ENCODE measurements at places on chromosomes 5 and 9.

GRCh38 chr5:3446410-3446809 is 149.2 kb upstream of the IRX1 start:
- DNase-seq: no peak
- H3K4me3 ChIP-seq: no peak overlapping the region
- H3K36me3 ChIP-seq: no peaks in the 10 kb centered on the region
- H3K27ac ChIP-seq: no peak overlapping the region

- no peaks in the 10 kb centered on the region for H3K36me3 ChIP-seq
- no peaks in the 10 kb centered on the region for H3K4me1 ChIP-seq
- H3K4me3 ChIP-seq: no peak overlapping the region
- no peaks in the 10 kb centered on the region for H3K27me3 ChIP-seq
Observed at GRCh38 chr5:14915291-14915952, 43.8 kb upstream of the ANKH start.

- peaks cover 16% of the 10 kb centered on the region for H3K27me3 ChIP-seq
- DNase-seq: peak; percentile 70
- no peak overlapping the region for H3K4me3 ChIP-seq
- H3K4me1 ChIP-seq: peaks cover 45% of the 10 kb centered on the region
- peak overlapping the region; percentile 47 for H3K27ac ChIP-seq
Observed at GRCh38 chr9:112037281-112038016, 137.6 kb downstream of the SUSD1 start.

- DNase-seq: no peak
- H3K36me3 ChIP-seq: no peaks in the 10 kb centered on the region
- no peak overlapping the region for H3K27ac ChIP-seq
- no peaks in the 10 kb centered on the region for H3K4me1 ChIP-seq
Observed at GRCh38 chr9:84991514-84991870, 322.0 kb downstream of the NTRK2 start.

DNA sequence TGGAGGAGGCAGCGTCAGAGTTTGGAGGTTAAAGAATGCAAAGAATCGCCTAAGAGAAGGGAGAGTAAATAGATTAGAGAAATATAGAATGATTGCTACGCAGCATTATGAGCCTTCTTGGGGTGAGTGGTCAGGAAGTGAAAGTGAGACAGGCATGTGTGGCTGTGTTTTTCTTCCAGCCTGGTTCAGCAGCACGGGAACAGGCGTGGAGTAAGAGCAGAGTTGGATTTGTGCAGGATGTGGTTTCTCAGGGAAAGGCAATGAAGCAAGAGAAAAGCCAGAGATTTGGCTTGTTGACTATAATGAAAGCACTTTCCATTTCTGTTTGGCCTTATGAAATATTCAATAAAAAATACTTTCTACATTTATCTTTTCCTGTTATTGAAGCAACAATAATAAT is 34.3 kb upstream of the FRMD3 start:
- H3K4me1 ChIP-seq: no peaks in the 10 kb centered on the region
- no peak overlapping the region for H3K4me3 ChIP-seq
- H3K36me3 ChIP-seq: no peaks in the 10 kb centered on the region
- H3K27me3 ChIP-seq: no peaks in the 10 kb centered on the region
- no peak for DNase-seq
- H3K27ac ChIP-seq: no peak overlapping the region

DNA sequence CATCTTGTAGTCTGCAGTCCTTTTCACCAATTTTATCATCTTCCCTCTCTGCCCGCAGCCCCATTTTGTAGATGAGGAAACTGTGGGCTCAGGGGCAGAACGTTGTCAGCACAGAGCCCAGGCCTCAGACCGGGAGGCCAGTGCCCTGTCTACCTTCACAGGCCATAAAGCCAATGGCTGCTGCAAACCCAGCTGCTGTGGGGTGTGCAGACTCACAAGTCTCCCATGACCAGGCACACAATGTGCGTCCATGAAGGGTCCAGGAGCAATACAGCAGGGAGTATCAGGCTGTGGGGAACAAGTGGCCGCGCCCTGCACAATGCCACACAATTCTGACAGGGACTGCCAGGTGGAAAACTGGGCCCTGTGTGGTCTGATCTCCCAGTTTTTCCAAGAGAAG is 71.0 kb downstream of the COL23A1 start:
- H3K4me3 ChIP-seq: no peak overlapping the region
- no peaks in the 10 kb centered on the region for H3K36me3 ChIP-seq
- DNase-seq: no peak
- H3K27me3 ChIP-seq: peaks cover 20% of the 10 kb centered on the region

DNA sequence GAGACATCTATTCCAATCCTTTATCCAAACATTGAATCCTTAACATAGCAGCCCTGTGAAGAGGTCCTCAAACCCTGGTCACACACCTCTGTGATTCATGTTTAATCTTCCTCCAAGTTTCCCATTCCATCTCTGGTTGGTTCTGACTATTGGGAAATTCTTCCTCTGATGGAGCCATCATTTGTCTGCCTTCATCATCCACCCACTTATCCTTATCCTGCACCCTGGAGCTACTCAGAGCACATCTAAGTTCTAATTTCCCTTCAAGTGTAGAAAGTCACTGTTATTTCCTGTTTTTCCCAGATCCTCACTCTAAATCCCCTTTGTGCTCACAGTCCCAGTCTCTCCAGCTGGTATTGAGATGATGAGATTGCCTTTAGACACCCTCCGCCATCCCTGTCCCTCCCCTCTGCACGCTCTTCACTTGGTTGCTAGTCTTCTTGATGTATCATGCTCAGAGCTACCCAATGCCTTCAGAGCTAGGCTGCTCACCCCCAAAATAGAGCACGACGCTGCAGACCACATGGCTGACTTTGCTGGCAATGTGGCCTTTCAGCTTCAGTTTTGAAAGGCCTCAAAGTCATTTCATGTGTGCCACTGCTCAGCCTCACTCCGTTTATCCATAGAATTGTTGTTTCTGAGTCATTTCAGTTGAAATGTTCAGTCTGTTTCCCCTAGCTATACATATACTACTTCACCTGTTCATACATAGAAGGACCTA is 154.3 kb downstream of the PALM2AKAP2 start:
- H3K27ac ChIP-seq: no peak overlapping the region
- DNase-seq: no peak
- no peak overlapping the region for H3K4me3 ChIP-seq
- H3K4me1 ChIP-seq: peaks cover 3% of the 10 kb centered on the region

DNA sequence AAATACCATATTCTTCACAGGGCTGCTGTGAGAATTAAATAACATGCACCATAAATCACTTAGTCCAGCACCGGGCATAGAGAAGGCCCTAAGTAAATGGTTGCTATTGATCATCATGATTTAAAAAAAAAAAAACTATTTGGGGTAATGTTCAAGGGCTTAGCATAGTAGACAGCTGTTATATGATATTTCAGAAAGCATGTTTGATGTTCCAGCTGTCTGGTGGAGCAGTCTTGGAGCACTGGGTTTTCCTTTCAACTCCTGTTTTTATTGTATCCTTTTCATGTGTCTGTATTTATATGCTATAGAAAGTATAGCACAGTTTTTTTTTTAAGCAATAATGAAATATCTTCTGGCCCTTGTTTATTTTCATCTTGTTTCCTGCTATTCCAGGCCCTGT is 28.0 kb upstream of the TOMM5 start:
- no peak overlapping the region for H3K27ac ChIP-seq
- no peak for DNase-seq
- H3K27me3 ChIP-seq: no peaks in the 10 kb centered on the region
- no peaks in the 10 kb centered on the region for H3K36me3 ChIP-seq
- H3K4me3 ChIP-seq: no peak overlapping the region
- H3K4me1 ChIP-seq: no peaks in the 10 kb centered on the region

DNA sequence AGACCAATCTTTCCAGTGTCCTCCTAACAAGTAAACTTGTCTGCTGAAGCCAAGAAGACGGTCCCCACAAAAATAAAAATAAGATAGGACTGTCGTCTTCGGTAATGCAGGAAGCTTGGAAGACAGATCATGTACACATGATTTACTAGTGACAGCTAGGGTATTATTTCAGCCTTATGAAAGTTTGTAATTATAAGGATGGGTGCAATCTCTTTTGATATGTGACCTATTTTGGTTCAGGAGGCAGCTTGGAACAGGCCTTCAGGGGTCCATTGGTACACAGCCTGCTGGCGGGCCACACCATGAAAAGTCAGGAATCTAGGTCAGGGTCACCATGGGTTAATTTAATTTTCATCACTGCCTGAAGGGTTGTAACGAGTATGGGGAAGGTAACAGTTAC is 13.7 kb upstream of the MEIKIN start:
- H3K27ac ChIP-seq: no peak overlapping the region
- no peak for DNase-seq
- no peaks in the 10 kb centered on the region for H3K4me1 ChIP-seq
- H3K27me3 ChIP-seq: no peaks in the 10 kb centered on the region
- peaks cover 25% of the 10 kb centered on the region for H3K36me3 ChIP-seq

DNA sequence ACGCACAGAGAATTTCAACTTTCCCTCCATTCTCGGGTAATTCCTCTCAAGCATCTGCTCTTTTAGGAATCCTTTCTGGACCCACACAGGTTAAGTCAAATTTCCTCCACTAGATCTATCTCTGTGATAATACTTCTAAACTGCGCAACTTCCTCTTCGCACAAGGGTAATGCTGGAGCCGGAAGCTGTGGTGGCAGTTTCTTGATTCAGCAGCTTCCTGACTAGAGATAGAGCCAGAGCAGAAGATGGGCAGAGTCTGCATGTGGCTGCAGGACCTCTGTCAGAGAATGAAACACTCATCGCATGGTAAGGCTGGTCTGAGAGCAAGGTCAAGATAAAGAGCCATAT is 11.1 kb upstream of the CDC42SE2 start:
- no peaks in the 10 kb centered on the region for H3K36me3 ChIP-seq
- H3K4me1 ChIP-seq: peaks cover 48% of the 10 kb centered on the region
- no peaks in the 10 kb centered on the region for H3K27me3 ChIP-seq
- DNase-seq: peak; percentile 72
- H3K27ac ChIP-seq: peak overlapping the region; percentile 98

DNA sequence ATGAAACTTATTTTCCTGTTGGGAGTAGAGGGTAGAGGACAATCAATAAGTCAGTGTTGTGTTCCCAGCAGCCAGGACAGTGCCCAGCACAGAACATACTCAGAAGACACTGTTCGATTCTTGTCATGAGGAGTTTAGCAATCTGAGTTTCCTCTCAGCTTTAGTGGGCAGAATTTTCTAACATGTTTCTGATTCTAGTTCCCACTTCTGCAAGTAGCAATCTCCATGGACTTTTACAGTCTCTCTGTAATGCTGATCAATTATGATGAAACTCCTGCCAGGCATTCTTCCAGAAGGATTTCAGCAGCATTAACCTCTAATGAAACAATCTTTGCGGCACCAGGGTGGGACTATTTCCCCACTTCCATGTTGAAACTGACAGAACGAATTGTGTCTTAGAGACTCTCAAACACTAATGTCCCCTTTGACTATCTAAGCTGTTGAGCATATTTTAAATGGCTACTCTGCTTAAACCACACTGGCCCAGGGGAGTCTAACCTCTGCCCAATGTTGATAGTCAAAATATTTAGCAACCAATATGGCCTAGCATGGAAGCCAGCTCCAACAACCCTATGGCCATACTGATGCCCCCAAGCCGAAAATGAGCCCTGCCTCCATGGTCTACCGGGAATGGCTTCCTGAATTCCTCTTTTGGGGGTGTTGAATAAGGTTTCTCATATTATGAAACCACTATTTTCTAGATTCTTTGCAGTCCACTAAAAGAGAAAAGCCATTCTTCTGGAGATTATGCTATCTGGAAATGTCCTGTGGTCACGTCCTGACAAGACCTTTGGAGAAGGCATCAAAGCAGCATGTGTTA is 484.3 kb downstream of the BNC2 start:
- no peak overlapping the region for H3K27ac ChIP-seq
- no peak for DNase-seq
- no peaks in the 10 kb centered on the region for H3K27me3 ChIP-seq
- H3K4me3 ChIP-seq: no peak overlapping the region

DNA sequence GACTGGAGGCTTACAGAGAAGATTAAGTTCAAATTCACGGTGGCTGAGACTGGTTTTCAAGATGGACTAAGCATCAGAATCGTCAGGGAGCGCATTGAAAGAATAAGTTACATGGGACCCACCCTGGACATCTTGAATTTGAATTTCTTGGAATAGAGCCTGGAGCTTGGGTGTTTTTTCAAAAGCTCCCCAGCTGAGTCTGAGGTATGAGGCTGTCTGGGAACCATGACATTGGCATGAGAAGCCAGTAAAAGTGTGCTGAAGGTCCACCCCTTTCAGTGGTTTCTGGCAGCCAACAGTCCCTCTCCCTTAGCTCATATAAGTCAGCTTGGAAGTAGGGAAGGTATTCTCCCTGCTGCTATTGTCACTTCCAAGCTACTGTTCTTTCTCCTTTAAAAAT is 97.8 kb downstream of the MAST4 start:
- DNase-seq: no peak
- H3K27me3 ChIP-seq: no peaks in the 10 kb centered on the region
- H3K36me3 ChIP-seq: no peaks in the 10 kb centered on the region

- no peaks in the 10 kb centered on the region for H3K27me3 ChIP-seq
- no peaks in the 10 kb centered on the region for H3K36me3 ChIP-seq
- no peak overlapping the region for H3K27ac ChIP-seq
- no peak for DNase-seq
- H3K4me1 ChIP-seq: no peaks in the 10 kb centered on the region
- no peak overlapping the region for H3K4me3 ChIP-seq
Observed at GRCh38 chr5:36535378-36535777, 71.0 kb upstream of the SLC1A3 start.

- no peaks in the 10 kb centered on the region for H3K27me3 ChIP-seq
- no peak for DNase-seq
- H3K4me3 ChIP-seq: no peak overlapping the region
- H3K27ac ChIP-seq: no peak overlapping the region
- H3K36me3 ChIP-seq: peaks cover 8% of the 10 kb centered on the region
Observed at GRCh38 chr5:151751091-151751490, 7.3 kb downstream of the ATOX1 start.

DNA sequence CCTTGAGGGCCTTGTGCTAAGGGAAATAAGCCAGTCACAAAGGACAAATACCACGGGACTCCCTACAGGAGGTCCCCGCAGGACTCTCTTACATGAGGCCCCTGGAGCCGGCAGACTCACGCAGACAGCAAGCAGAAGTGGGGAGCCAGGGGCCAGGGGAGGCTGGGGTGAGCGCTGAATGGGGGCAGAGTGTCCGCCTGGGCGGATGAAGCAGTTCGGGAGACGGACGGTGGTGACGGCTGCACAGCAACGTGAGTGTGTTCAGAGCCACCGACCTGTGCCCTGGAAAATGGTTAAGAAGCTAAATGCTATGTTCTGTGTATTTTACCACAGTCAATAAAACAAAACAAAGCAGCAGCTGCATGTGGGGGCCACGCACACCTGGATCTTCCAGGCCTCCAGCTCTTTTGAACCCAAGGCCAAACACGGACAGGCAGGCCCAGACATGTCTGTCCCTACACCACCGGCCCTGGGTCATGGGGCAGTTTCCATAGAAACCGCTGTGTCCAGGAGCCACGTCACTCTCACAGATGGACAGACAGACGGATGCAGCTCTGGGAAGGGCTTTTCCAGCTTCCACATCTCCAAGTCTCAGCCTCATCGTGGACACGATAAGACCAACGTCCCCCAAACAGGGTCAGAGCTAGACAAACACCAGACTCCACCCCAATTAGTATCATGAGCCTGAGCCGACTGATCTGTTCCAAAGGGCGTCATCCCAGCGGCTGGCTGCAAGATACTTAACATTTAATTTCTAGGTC is 103.9 kb downstream of the VAV2 start:
- no peak for DNase-seq
- no peaks in the 10 kb centered on the region for H3K27me3 ChIP-seq
- H3K4me1 ChIP-seq: no peaks in the 10 kb centered on the region
- no peak overlapping the region for H3K27ac ChIP-seq
- H3K4me3 ChIP-seq: no peak overlapping the region

- peaks cover 23% of the 10 kb centered on the region for H3K4me1 ChIP-seq
- H3K27ac ChIP-seq: no peak overlapping the region
- no peaks in the 10 kb centered on the region for H3K27me3 ChIP-seq
- no peak overlapping the region for H3K4me3 ChIP-seq
- H3K36me3 ChIP-seq: no peaks in the 10 kb centered on the region
Observed at GRCh38 chr5:168848569-168848968, 269.4 kb upstream of the PANK3 start.

All from T-cell (primary cell).